ENCODE measurements at places on chromosomes 6 and 20.

DNA sequence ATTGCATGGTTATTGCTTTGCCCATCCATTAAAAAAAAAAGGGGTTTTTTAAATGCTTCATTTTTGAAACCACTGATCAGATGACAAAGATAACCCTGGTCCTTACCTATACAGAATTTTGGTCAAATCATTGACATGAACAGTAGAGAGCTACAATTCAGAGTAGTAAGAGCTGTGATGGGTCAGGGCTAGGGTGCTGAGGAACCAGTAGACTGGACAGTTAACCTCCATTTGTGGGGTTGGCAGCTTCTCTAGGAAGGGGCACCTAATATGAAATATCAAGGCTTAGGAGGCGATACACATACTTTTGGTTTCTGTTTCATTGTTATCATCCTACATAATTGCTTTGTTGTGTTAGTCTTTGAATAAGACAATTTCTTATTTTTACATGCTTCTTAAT lies 55.1 kb downstream of the ORC3 start:
- DNase-seq = no peak

DNA sequence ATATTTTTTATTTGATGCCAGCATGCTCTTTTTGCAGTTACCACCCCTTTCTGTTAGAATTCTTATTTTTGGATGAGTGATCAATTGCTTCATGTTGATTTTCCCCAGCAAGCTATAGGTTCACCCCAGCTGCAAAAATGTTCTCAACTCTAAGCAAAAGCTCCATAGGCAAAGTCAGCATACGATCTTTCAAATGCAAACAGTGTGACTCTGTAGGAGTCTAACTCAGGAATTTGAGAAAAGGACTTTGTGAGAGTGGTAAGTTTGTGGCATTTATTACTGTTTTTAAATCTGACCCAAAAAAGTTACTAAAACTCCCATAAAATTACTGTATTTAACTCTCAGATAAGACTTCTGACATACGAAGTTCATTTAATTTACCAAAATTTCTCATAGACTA lies 134.9 kb upstream of the HSF2 start:
- DNase-seq = no peak

DNA sequence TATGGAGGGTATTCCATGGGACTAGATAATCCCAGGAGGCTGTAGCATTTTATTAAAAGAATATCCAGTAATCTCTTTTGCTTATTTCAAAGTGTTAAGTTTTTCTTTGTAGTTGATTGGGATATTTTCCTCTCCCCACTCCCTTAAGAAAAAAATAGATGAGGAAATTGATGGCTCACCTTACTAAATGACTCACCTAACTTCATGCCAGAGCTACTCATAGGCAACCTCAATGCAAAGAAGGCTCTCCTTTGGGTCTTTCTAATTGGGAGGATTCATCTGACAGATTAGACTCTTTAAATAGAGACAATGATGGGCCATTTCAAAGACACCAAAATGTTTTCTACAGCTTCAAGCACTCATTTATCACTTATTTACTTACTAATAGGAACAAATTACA lies 528.5 kb upstream of the BTBD3 start:
- DNase-seq = no peak

GRCh38 chr6:113674075-113674474 lies 183.1 kb upstream of the MARCKS start:
- DNase-seq = no peak

DNA sequence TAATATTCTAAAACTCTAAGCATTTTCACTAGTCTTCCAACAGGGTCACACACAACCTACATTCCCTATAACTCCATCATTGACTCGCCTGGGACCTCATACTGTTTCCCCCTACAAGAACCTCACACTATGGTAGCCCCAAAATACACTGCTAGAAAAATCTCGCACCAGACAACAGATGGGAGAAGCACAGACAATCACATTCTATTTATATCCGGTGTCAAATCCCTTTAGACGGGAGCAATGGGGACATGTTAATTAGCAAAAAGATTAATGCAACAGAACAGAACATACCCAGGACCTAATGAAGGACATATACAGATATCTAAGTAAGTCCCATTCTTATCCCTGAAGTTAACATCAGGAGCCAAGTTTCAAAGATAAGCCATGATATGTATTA lies 33.6 kb downstream of the TMX4 start:
- no peak for DNase-seq

DNA sequence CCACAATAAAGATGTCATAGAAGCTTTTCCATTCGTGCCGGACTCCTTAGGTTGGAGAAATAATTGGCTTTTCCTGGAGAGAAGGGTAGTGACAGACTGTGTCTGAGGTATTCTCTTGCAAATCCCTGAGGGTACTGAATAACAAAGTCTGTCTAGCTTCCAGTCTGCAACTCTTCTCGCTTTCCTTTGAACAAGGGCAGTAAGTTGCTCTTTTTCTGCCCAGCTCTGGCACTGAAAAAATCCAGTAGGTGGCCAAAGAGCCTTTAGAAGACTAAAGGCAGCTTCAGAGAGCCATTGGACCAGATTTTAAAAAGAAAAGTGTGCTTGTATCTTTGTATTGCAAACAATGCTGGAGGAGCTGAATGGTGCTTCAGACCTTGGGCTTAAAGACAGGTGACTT lies 20.7 kb upstream of the RREB1 start:
- DNase-seq = no peak

- DNase-seq = no peak
These were observed 4.7 kb downstream of the CDKN1A start for GRCh38 chr6:36683145-36683655.

DNA sequence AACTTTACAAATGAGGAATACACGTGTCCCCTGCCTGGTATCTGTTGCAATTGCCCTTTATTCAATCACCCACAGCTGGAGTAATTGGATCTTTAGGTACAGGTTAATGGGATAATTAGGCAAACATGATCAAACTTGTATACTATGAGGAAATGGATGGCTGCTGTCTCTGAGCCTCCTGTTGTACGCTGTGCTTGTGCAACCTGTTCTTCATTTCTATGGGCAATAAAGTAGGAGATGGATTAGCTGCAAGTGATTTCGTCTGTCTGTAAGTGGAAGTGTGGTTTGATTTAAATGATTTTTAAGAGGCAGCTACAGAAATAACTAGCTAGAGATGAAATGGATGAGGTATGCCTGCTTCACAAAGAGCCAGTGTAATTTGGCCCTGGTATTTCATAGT lies 474.1 kb downstream of the RNF144B start:
- no peak for DNase-seq

DNA sequence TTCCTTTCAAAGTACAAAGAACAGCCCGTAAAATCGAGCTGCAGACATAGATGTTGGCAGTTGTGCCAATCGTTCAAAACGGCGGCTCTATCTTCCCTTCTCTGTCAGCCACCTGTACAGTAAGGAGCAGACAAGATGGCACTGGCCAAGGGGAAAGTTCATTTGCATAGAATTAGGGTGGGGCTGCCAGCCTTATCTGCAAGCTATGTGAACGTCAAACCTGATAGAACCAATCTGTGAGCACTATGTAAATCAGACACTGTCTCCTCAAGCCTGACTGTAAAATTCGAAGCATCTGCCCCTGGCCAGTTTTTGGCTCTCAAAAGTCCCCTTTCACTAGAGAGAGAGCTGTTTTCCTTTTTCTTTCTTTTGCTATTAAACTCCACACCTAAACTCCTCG lies 374.5 kb downstream of the EPM2A start:
- no peak for DNase-seq

DNA sequence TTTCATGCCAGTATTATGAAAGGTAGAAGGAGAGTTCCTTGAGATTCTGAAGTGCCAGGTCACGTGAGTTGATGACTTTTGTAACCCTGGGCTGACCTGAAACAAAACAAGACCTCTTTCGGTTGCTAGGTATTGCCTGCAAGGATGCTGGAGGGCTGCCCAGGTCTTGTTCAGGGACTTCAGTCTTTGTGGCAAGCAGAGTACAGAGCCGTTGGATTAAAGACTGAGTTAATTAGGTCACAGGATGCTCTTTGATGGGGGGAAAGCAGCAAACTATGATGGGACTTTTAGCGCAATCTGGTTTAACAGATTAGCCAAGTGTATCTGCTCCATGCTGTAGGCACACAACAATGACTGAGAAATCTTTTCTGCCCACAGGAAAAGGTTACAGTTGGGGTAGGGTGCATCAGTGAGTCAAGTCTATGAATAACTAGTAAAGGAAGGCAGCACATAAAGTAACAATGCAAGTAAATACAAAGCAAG lies 12.8 kb upstream of the ELOVL5 start:
- no peak for DNase-seq

GRCh38 chr6:169997187-169997929 lies 245.9 kb downstream of the ERMARD start:
- no peak for DNase-seq

DNA sequence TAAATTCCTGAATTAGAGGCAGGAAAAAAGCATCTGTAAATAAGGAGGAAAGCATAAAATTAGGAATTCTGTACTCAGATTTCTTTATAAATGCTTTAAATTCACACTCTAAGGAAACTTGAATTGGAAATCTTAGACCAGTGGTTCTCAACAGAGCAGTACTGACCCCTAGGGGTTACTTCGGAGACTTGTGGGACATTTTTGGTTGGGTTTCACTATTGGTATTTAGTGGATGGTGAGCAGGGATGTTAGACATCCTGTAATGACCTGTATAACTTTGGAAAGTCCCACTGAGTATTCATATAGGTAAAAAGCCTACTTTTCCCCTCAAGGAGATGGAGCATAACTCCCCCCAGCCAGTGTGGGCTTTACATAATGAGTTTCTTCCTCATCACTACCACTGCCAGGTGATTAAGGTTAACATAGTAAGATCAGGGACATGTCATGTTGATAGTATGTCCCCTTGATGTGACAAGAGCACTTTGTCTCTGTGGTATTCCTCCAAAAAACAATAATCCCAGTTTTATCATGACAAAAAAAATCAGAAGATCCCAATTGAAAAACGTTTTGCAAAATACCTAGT lies 31.0 kb downstream of the GLO1 start:
- no peak for DNase-seq

GRCh38 chr6:50541941-50542340 lies 171.4 kb upstream of the TFAP2D start:
- DNase-seq = no peak

GRCh38 chr6:127641905-127642304 lies 64.9 kb downstream of the C6orf58 start:
- no peak for DNase-seq

- DNase-seq = no peak
These were observed 244.4 kb upstream of the HSF2 start for GRCh38 chr6:122154912-122155575.

- DNase-seq = no peak
These were observed 904 bp downstream of the MDFI start for GRCh38 chr6:41638935-41639808.

- no peak for DNase-seq
These were observed 29.9 kb downstream of the ABHD12 start for GRCh38 chr20:25360631-25361286.

DNA sequence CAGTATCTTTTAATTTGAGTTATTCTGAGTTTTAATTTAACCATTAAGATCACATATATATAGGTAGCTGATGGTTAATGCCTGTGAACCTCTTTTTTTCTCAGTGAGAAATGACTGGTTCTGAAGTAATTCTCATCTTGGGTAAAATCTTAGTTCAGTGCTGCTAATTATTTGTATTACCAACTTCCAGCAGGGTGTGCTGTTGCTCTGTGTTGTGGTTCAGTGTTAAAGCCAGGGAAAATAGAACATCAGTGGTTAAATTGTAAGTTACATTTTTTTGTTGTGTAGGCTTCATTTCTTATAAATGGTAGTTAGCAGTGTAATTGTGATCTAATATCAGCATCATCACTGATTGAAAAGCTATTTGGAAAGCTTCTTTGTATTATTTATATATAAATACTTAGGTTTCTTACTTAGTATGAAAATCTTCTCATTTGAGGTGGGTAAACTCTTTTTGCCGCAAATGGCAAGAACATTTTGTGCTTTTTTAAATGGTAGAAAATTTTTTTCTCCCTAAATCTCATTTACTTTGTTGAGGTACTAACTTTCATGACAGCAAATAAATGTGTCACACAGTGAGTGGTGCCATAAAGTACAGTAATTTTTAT lies 43.7 kb downstream of the CDC5L start:
- no peak for DNase-seq

DNA sequence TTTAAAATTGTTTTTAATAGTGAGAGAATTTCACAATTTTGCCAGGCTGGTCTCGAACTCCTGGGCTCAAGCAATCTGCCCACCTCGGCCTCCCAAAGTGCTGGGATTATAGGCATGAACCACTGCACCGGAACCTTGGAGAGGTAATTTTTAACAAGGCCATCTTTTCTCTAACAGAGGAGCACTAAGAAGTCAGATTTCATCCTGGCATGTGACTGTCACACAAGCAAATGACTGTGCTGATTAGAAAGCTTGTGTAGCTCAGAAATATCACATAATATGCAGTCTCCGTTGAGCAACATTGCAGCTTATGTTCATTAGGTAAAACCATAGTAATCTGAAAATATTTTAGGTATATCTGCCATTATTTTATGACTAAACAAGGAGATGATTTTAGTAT lies 156.0 kb downstream of the CCDC170 start:
- DNase-seq = no peak

DNA sequence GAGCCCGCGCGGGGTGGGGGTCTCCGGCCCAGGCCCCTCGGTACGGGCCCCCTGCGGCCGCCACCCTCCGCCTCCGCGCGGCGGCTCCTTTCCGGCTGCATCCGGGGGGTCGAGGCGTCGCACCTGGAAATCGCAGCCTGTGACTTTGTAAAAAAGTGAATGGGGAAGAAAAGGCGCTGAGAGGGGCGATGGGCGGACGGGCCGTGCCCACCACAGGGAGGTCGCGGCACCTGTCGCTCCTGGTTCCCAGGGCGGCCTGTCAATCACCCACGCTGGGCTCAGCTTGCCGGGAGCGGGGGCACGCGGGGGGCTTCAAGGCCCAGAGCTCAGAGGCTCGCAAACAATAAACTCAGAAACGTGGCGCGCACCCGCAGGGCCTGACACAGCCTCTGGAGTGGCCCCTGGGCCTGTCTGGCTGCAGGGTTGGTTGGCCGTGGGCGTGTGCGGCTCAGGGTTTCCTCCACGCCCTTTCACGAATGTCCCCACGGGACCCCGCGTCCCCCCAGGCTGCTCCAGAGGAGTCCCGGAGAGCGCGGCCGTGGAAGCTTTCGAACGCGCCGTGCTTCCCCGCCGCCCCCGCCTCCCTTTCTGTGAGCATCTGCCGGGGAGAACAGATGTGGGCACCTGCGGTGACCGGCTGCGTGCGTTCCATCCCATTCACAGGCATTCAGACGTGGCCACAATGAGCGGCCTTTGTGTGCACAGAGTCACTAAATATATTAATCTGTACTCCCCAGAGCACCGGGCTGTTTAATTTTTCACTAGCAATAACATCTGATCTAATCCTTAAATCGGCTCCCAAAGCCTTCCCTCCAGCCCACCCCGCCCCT lies 6.1 kb upstream of the DLL1 start:
- no peak for DNase-seq

- DNase-seq = no peak
These were observed 30.7 kb downstream of the LY86 start for GRCh38 chr6:6619021-6619794.

- DNase-seq = no peak
These were observed 39.0 kb downstream of the ADGRF4 start for GRCh38 chr6:47737406-47737805.

DNA sequence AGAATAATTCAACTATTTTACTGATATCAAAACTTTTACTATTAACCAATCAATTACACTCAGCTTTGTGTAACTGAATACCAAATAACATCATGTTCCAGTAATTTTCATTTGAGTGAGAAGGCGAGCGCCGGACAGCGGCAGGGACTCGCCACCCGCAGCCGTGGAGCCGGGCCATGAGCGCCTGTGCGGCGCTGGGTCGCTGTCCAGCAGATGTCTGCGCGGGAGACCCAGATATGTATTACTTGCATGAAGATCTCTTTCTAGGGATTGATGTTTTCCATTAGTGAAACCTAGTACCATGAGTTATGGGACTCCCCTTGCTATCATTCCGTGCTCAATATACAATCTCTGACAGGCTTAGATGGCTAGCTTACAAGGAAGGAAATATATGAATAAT lies 245.1 kb upstream of the PRSS16 start:
- DNase-seq = no peak
